ENCODE measurements at places on chromosomes 3 and 15. TPM values are rescaled to one million over a fixed set of nuclear protein-coding genes. Genes with fewer than 3 reads are reported as not detected.

DNA sequence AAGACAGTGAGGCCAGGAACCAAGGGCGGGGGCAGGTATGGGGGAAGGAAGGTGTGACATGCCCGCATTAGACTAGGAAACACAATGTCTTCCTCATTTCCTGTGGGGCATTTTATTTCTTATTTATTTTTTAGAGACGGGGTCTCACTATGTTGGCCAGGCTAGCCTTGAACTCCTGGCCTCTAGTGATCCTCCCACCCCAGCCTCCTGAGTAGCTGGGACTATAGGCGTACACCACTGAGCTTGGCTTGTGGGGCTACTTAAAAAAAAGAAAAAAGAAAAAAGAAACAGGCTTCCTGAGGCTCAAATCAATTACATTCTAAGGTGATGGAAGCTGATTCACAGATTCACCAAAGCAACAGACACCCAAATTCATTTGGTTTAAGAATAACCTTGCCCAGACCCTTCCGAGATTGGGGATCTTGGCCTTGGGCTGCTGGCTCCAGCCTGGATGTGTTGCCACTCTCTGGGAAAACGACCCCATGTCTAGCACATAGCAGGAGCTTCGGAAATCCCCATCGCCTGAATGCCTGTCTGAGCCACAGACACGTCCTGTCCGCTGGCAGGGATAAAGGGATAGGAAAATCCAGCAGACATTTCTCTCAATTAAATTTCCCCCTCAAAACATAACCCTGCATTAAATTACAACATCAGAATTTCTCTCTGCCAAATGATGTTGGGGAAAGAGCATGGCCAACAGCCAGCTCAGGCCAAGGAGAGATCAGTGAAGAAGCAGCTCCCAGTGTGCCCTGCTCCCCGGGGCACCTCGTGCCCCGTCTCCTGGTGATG is 13.0 kb downstream of the CPN2 start:
- DNase-seq = no peak

GRCh38 chr3:72009851-72010443 is 225.0 kb upstream of the PROK2 start:
- no peak for DNase-seq

GRCh38 chr15:39118510-39118909 is 462.4 kb upstream of the THBS1 start:
- no peak for DNase-seq

Gene LRRC31
- total RNA-seq = 2.9 TPM

DNA sequence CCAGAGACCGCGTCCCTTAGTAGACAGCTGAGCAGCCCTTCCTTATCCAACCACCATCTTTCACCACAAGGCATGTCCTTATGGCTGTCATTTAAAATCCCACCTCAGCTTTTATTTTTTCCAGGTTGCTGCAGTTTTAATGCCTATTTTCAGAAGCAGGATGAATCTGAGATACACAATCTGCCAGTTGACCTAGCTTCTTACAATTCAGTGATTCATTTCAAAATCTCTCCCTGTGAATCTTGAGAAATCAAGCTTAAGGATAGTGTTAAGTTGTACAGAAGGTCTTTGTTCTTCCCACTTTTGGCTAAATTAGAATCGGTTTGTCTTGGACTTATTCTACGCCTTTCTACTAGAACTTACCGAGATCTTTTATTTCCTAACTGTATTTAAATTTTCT is 522.3 kb upstream of the CFAP20DC start:
- no peak for DNase-seq

DNA sequence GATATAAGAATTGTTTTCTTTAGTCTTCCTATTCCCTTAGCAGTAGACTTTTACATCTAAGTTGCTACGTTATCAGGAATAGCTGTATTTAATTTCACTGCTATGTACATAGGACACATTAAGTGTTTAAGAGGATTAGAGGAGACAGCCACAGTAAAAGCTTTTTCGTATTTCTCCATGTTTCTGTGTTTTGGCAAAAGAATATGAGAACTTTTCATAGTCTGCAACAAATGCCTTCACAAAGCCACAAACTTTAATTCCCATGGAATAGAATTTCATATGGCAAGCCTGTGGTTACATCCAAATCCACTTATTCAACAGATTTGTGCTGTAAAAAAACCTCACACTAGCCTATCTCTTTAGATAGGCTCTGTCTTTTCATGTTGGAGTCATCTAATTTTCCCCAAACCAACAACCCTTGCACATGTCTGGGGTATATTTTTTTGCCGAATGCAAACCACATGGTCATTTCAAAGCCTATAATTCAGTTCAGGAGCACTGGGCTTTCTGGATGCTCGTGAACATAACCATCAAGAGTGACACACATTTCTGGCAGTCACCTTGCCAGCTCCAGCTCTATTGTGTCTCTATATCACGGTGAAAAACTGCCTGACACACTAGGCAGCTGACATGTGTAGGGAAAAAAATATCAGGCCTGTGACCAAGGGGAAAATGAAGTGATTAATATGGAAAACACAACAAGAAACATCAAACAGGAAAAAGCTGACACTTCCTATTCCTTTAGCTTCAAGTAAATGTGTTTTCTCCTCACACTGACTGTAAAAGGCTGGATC is 19.2 kb downstream of the PLD1 start:
- no peak for DNase-seq

Gene COL6A5
- not detected for total RNA-seq

DNA sequence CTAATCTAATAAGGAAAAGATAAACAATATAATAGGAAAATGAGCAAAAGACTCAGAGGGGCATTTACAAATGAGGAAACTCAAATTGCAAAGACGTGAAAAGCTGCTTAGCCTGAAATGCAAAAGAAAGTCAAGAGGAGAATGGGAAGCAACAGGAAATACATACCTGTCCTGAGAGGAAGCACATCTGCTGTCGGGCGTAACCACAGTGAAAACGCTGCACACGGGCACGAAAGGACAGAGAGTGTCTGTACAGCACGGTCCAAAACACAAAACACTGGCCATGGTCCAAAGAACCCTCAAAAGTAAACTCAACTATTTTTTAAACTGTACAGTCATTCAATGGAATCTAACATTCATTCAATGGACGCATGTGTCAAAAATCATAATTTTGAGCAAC is 100.6 kb downstream of the CHSY1 start:
- no peak for DNase-seq

DNA sequence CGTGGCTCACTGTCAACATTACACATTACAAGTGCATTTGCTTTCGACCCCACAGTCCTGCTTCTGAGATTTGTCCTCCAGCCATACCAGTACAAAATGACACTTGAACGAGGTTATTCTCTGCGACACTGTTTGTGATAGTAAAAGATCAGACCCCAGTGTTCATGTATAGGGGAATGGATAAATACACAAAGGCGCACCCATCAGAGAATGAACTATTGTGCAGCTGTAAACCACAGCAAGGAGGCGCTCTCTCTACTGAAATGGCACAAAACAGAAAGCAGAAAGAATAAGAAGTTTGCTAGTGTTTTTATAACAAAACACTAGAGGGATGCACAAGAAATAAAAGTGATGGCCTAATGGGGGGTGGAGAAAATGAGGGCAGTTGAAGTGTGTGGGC is 4.9 kb upstream of the CHSY1 start:
- no peak for DNase-seq

GRCh38 chr3:191627064-191627463 is 166.1 kb downstream of the PYDC2 start:
- DNase-seq = no peak

Gene SLC24A5
- not detected for total RNA-seq

DNA sequence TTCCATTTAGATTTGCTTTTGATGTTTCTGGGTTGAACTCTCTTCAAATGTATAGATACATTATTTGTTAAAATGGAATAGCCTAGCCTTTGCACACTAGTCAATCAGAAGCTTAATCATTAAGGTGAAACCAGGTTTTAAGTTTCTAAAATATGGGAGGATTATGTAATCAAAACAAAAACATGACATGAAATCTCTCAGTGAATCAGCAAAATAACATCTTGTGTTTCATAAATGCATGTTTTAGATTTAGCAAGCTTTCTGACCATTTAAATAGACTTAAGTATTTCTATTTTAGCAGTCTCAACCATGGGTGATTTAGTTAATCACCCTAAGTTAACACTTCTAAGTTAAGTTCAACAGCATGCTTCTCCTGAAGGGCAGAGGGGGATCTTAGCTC is 11.3 kb downstream of the GTF2E1 start:
- DNase-seq = no peak

Gene ADCY5
- 25.8 TPM for total RNA-seq

- peak; percentile 46 for DNase-seq
Measured at GRCh38 chr15:53739651-53740050, 19.8 kb downstream of the WDR72 start.

Gene STARD5
- total RNA-seq = 6.7 TPM

Gene RARRES1
- total RNA-seq = 6.3 TPM

Gene SYNPR
- not detected for total RNA-seq

Measured in mucosa of gallbladder (tissue), 1 donor.